Activated T-helper 17 cell treated with anti-CD3 and anti-CD28 coated beads, Interleukin-2, amount 50 U/mL, for 72 hours (primary cell): ENCODE measurements at places on chromosomes 7 and 10.

- no peaks in the 10 kb centered on the region for H3K27me3 ChIP-seq
- ATAC-seq: no peak
- H3K27ac ChIP-seq: no peak overlapping the region
- H3K4me1 ChIP-seq: no peaks in the 10 kb centered on the region
Observed at GRCh38 chr7:69213878-69214277, 384.4 kb upstream of the AUTS2 start.

- H3K36me3 ChIP-seq: no peaks in the 10 kb centered on the region
- no peak overlapping the region for H3K4me3 ChIP-seq
- no peaks in the 10 kb centered on the region for H3K4me1 ChIP-seq
- ATAC-seq: no peak
Observed at GRCh38 chr7:16028636-16029035, 342.2 kb upstream of the MEOX2 start.

- peaks cover 20% of the 10 kb centered on the region for H3K27me3 ChIP-seq
- no peak overlapping the region for H3K27ac ChIP-seq
- no peaks in the 10 kb centered on the region for H3K4me1 ChIP-seq
- no peak overlapping the region for H3K4me3 ChIP-seq
Observed at GRCh38 chr10:75910032-75910431, 478.6 kb downstream of the LRMDA start.

DNA sequence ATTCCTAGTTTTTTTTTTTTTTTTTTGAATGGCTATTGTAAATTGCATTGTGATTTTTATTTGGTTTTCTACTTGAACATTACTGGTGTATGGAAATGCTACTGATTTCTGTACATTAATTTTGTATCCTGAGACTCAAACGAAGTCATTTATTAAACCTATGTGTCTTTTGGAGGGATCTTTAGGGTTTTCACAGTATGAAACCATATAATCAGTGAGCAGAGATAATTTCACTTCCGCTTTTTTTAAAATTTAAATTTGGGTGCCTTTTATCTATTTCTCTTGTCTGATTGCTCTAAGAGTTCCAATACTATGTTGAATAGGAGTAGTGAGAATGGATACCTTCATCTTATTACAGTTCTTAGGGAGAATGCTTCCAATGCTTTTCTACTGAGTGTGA, 102.7 kb downstream of the ZWINT start:
- H3K27me3 ChIP-seq: no peaks in the 10 kb centered on the region
- H3K36me3 ChIP-seq: no peaks in the 10 kb centered on the region
- H3K4me3 ChIP-seq: no peak overlapping the region
- ATAC-seq: no peak

GRCh38 chr10:34236931-34237330, 578.2 kb downstream of the PARD3 start:
- no peak overlapping the region for H3K27ac ChIP-seq
- no peaks in the 10 kb centered on the region for H3K36me3 ChIP-seq
- no peak overlapping the region for H3K4me3 ChIP-seq

GRCh38 chr7:149097088-149097487, 6.6 kb upstream of the ZNF786 start:
- H3K27ac ChIP-seq: no peak overlapping the region
- H3K27me3 ChIP-seq: no peaks in the 10 kb centered on the region
- ATAC-seq: no peak
- H3K4me1 ChIP-seq: no peaks in the 10 kb centered on the region
